H1 (cell line): ENCODE measurements at places on chromosomes 11 and 22. TPM values are rescaled to one million over a fixed set of nuclear protein-coding genes. Genes with fewer than 3 reads are reported as not detected.

LRRC4C gene
- total RNA-seq, result 1.9 and 2.2 TPM in 2 replicates

CHRM1 gene
- not detected in 2 replicates for total RNA-seq

PRAME gene
- 0.46 and 1.1 TPM in 2 replicates for total RNA-seq

PATL1 gene
- 33.4 and 33.9 TPM in 2 replicates for total RNA-seq

CHCHD10 gene
- total RNA-seq, result 94.5 and 104 TPM in 2 replicates

DNA sequence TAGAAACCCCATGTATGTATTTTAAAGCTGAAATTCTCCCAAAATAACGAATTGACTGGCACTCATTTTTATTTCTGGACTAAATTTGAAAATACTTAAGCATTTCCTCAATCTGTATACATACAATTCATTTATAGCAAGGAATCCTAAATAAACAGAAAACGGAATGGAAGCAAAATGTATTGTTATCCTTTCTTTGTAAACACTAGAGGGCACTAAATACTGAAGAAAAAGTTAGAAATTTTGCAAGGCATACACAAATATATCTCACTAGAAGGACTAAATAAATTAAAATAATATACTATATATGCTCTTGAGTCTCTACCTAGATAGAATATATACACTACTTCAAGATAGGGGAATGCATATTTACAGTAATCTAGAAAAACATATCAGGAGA is 23.1 kb upstream of the ANO5 start:
- no peak overlapping the region for H3K27ac ChIP-seq
- H3K36me3 ChIP-seq, result no peaks in the 10 kb centered on the region
- H3K4me3 ChIP-seq, result no peak overlapping the region
- no peak for DNase-seq
- no peaks in the 10 kb centered on the region for H3K27me3 ChIP-seq

DNA sequence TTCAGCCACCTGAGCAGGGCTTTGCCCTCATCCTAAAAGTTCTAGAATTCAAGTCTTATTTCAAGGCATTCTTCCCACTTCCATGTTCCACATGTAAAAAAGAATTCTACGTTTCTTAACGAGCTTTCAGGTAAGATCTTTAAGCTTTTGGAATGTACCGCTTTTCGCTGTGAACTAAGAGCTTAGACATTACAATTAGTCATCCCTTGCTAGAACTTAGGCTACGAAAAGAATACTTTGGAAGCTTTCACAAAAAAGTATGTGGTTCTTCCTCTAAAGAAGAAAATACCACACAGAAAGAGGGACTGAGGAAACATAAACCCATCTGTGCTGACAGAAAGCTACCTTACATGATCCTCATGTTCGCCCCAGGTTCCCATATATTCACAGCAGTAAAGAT is 1.9 kb downstream of the NUMA1 start:
- no peak overlapping the region for H3K4me3 ChIP-seq
- no peaks in the 10 kb centered on the region for H3K27me3 ChIP-seq
- no peak overlapping the region for H3K27ac ChIP-seq

GRCh38 chr11:94017446-94017845 is 3.7 kb upstream of the HEPHL1 start:
- H3K27ac ChIP-seq, result no peak overlapping the region
- H3K4me1 ChIP-seq, result no peaks in the 10 kb centered on the region

GRCh38 chr11:91730620-91731019 is 494.0 kb upstream of the FAT3 start:
- no peak overlapping the region for H3K4me3 ChIP-seq
- DNase-seq, result no peak
- H3K4me1 ChIP-seq, result no peaks in the 10 kb centered on the region
- no peaks in the 10 kb centered on the region for H3K27me3 ChIP-seq
- no peak overlapping the region for H3K27ac ChIP-seq

DNA sequence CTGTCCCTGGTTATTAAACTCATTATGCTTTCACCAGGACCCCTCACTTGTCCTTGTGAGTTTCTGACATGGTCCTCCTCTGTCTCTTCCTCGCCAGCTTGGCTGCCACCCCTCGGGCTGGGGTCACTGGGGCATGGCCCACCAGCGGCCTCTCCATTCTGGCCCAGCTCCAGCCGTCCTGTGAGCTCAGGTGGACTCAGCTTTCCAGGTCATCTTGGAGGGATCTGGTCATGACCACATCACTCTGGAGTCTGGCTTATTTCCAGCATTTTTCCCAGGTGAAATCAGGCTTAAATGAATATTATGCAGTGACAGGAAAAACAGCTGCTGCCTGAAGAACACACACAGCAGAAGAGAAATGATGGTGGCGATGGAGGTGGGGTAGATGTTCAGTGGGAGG is 224.5 kb downstream of the ADAMTS15 start:
- H3K4me1 ChIP-seq, result peaks cover 4% of the 10 kb centered on the region
- H3K27me3 ChIP-seq, result no peaks in the 10 kb centered on the region
- H3K27ac ChIP-seq, result no peak overlapping the region
- DNase-seq, result no peak
- no peaks in the 10 kb centered on the region for H3K36me3 ChIP-seq
- no peak overlapping the region for H3K4me3 ChIP-seq

GRCh38 chr11:19988598-19988997 is 171.7 kb downstream of the DBX1 start:
- no peak overlapping the region for H3K4me3 ChIP-seq
- no peak overlapping the region for H3K27ac ChIP-seq
- no peaks in the 10 kb centered on the region for H3K27me3 ChIP-seq
- DNase-seq, result peak; percentile 47
- peaks cover 5% of the 10 kb centered on the region for H3K4me1 ChIP-seq

DNA sequence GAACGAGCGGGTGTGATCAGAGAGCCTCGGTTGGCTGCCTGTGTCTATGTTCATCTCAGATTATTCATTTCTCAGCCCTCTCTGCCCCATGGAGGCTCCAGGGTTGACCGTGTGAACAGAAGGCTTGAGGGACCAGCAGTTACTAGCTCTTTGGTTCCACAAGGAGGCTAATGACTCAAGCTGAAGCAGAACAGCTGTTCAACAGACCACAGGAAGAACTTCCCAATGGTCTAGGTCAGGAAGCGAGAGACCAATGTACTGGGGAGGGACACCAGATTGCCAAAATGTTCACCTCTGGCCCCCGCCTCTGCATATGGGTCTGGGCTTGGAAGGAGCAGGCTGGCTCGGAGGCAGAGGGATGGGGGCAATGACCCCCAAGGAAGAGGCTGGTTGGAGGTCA is 14.7 kb upstream of the PDE2A start:
- no peaks in the 10 kb centered on the region for H3K36me3 ChIP-seq
- H3K27me3 ChIP-seq, result no peaks in the 10 kb centered on the region
- no peaks in the 10 kb centered on the region for H3K4me1 ChIP-seq
- H3K4me3 ChIP-seq, result no peak overlapping the region

GRCh38 chr11:93560199-93560932 is 17.2 kb upstream of the SMCO4 start:
- no peaks in the 10 kb centered on the region for H3K36me3 ChIP-seq
- H3K27me3 ChIP-seq, result no peaks in the 10 kb centered on the region
- DNase-seq, result no peak
- H3K4me1 ChIP-seq, result peaks cover 3% of the 10 kb centered on the region

DNA sequence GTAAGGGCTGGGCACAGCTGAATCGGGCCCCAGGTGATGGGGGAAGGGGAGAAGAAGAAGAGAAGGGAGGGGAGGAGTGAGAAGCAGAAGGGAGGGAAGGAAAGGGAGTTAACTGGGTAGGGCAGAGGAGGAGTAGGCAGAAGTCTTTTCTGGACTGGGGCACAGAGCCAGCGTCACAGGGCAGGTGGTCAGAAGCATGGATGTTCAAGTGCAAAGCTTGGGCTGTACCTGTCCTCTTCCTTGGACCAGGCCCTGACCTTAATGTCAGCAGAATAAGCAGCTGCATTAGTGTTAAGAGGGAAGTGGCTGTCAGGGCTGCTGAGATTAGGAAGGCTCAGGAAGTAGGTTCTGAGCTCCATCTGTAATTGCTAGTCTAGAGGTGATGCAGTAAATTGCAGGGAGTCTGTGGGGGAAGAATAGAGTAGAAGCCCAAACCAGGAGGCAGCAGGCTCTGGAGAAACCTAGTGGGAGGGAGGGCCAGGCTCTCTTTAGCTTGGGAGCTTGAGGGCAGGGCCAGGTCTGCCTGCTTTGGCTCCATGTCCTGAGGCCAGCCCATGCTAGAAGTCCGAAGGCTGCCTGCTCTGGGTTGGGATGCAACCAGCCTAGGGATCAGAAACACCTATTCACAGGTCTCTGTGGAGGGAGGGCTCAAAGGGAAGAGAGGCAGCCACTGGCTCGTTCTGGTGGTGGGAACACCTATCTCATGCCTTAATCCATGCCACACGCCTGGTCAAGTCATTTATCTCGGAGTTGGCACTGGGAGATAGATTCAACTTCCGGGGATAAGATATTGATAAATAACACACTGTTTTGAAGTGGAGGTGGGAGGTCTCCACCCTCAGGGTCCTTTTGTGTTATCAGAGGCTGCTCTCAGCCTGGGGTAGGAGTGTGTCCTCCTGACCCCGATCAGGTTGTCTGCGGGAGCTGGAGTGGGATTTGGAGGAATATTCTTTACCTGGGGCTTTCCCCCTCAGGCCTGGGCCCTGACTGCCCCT is 1.7 kb upstream of the UCP3 start:
- H3K27me3 ChIP-seq, result no peaks in the 10 kb centered on the region
- H3K4me1 ChIP-seq, result no peaks in the 10 kb centered on the region
- no peaks in the 10 kb centered on the region for H3K36me3 ChIP-seq
- no peak overlapping the region for H3K27ac ChIP-seq

DNA sequence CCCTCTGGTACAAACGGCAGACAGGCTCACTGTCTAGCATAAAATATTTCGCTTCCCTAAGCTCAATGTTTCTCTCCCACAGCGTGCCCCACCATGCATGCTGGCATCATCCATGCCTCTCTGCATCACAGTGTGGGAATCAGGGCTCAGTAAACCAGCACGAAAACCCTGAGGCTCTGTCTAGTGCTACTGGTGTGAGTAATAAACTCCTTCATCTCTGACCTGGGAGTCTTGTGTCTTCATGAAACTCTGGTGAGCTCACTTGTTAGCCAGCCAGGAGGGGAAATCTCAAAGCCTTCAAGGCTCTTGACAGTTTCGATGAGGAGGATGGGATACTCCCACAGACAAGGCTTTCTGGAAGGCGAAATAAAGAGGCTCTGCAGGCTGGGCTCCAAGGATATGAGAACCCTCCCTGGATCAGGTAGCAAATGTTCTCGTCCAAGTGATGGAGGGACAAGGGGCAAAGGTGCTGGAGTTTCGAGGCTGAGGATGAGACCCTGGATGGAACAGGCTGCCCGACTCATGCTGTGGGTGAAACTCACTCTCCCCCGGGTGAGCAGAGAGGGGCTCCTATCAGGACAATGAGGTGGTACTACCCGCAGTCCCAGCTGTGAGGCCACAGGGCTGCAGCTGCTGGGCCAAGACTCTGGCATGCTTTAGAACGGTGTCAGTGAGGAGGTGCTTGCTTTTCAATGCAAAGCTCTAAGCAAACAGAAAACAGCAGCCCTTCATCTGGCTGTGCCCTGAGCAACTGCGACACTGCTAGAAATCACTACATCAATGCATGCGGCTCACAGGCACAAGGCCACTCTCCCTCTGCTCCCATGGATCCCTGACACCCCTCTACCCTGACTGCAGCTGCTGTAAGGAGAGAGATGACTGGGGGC is 69.3 kb downstream of the SHANK2 start:
- no peak overlapping the region for H3K4me3 ChIP-seq
- no peaks in the 10 kb centered on the region for H3K4me1 ChIP-seq
- no peaks in the 10 kb centered on the region for H3K36me3 ChIP-seq
- no peak overlapping the region for H3K27ac ChIP-seq

- H3K4me3 ChIP-seq, result no peak overlapping the region
- no peaks in the 10 kb centered on the region for H3K4me1 ChIP-seq
- H3K36me3 ChIP-seq, result no peaks in the 10 kb centered on the region
- H3K27ac ChIP-seq, result no peak overlapping the region
These were observed 17.1 kb upstream of the GNAZ start for GRCh38 chr22:23053051-23053707.

- peak within 1 kb of the TSS; percentile 94 for H3K4me3 ChIP-seq
- no peaks in the 10 kb centered on the region for H3K36me3 ChIP-seq
- H3K27ac ChIP-seq, result peak within 1 kb of the TSS; percentile 43; the same call in 1 of the 2 replicates
- DNase-seq, result no peak
- H3K27me3 ChIP-seq, result no peaks in the 10 kb centered on the region
- H3K4me1 ChIP-seq, result peaks cover 24% of the 10 kb centered on the region
These were observed at the start of gene IFITM1 for GRCh38 chr11:313787-314553. Gene IFITM1, plus strand, starts transcription at chr11:314040. Its CDS starts 131 bp downstream, at chr11:314171.

DNA sequence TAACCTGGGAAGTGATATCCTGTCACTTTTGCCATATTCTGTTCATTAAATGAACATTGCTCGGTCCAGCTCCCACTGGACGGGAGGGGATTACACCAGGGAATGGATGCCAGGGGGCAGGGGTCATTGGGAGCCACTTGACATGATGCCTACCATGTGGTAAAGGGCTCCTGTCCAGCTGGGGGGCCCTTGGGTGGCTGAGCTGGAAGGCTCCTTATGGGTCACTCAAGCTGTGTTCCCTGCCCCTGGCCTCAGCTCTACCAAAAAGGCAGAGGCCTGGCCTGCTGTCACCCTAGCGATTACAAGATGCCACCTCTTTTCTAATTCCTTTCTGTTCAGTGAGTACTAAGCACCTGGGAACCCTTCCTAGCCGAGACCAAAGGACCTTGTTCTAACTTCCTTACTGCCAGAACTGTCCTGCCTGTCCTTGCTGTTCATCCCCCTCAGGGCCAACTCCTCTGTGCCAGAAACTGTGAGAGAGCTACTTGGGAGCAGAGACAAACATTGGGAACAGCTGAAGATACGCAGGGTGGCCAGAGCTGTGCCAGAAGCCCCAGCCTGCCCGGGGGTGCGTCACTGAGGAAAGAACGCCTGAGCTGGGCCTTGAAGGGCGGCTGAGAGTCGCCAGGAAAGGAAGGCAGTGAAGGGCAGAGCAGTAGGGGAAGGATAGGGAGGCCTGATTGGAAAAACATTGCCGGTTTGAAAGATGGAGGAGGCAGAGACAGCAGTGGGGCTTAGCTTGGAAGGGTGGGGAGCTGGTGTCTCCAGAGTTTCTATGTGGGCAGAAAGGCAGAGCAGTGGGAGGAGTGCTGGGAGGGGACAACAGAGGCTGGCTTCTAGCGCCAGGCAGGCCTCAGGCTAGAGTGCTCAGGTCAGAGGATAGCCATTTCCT is 12.7 kb upstream of the UVRAG start:
- H3K27me3 ChIP-seq, result no peaks in the 10 kb centered on the region
- H3K36me3 ChIP-seq, result no peaks in the 10 kb centered on the region
- H3K4me3 ChIP-seq, result no peak overlapping the region
- no peak for DNase-seq
- 0 out of 2 replicates have a peak, but pooled peaks cover 2% of the 10 kb centered on the region for H3K4me1 ChIP-seq
- H3K27ac ChIP-seq, result no peak overlapping the region

GRCh38 chr11:85759915-85760314 is 51.0 kb downstream of the SYTL2 start:
- no peaks in the 10 kb centered on the region for H3K36me3 ChIP-seq
- H3K27me3 ChIP-seq, result no peaks in the 10 kb centered on the region; the same call in 1 of the 2 replicates
- peaks cover 4% of the 10 kb centered on the region for H3K4me1 ChIP-seq
